ENCODE measurements at places on chromosomes 4 and X. TPM values are rescaled to one million over a fixed set of nuclear protein-coding genes. Genes with fewer than 3 reads are reported as not detected.

DNA sequence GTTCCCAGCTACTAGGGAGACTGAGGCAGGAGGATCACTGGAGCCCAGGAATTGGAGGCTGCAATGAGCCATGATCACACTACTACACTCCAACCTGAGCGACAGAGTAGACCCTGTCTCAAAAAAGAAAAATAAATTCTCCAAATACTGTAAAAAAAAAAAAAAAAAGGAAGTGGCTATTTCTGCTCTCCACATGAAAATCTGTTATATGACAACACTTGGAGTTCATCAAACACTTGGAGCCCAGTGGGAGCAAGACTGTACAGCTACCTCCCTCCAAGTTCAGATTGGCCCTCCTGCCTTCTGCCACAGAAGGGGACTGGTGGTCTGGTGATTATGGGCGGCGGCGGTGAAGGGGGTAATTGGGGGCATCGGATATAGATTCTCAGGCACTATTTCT is 9.0 kb upstream of the CLDN34 start:
- H3K27me3 ChIP-seq: peaks cover 22% of the 10 kb centered on the region
- H3K4me3 ChIP-seq: no peak overlapping the region
- no peak overlapping the region for H3K27ac ChIP-seq
- DNase-seq: no peak
- H3K36me3 ChIP-seq: no peaks in the 10 kb centered on the region

DNA sequence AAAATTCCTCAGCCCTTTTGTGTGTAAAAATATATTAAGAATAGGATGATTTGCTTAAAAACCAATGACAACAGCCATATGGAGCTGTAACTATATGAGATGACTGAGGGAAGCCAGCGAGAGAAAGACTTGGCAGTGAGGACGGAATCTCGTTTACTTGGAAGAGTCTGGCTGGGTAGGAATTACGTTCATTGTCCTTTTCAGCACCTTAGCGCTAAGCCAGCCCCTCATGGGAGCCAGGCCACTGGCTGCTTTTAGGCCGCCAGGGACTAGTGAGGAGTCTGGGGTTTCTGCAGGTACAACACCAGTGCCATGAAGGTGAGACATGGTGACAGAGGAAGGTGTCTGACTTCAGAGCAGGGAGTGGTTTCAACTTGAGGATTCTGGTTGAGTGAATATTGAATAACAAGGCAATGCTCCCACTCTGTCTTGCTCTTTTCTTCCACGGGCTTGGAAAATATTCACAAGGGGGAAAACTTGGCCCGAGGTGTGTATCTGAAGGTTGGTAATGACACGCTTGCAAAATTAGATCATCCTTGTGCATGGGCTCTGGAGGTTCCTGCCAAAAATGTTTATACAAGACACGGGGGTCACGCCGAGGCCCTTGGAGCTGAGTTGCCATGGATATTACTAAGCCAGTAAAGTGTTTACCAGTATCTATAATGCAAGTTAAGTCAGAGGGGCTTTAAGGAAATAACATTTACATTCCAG is 17.4 kb downstream of the KLF3 start:
- H3K27me3 ChIP-seq: peaks cover 2% of the 10 kb centered on the region
- no peaks in the 10 kb centered on the region for H3K36me3 ChIP-seq
- H3K4me3 ChIP-seq: no peak overlapping the region
- no peak overlapping the region for H3K27ac ChIP-seq

DNA sequence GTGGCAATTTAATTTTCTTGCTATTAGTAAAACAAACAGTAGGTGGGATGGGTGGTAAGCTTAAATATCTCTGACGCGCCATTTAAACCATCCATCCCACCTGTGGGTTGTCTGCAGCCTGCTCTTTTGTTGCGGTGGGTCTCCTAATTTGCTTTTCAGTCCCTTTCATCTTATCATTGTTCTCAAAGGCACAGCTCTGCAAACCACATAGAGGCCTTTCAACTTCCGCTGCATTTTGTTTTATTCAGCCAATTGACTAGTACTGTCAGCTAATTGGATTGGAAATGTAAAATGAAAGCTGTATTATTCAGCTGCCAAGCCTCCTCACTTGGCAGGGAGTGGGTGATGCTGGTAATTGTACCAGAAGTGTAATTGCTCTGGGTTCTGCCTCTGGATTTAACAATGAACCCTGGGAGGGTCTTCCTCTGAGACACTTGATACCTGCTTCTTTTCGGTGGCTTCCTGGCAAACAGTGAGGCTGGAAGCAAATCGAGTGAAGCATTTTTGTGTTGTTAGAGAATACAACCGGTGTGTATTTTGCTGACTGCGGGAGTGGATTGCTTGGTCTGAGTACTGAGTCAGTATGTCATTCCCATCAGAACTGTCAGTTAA is 165.6 kb downstream of the FRAS1 start:
- no peak overlapping the region for H3K4me3 ChIP-seq
- no peaks in the 10 kb centered on the region for H3K36me3 ChIP-seq
- H3K27me3 ChIP-seq: no peaks in the 10 kb centered on the region
- no peaks in the 10 kb centered on the region for H3K4me1 ChIP-seq
- no peak for DNase-seq

- H3K4me3 ChIP-seq: no peak overlapping the region
- H3K36me3 ChIP-seq: no peaks in the 10 kb centered on the region
- no peak for DNase-seq
- H3K27me3 ChIP-seq: no peaks in the 10 kb centered on the region
- H3K27ac ChIP-seq: no peak overlapping the region
- no peaks in the 10 kb centered on the region for H3K4me1 ChIP-seq
These were observed 120.5 kb downstream of the SLC10A7 start for GRCh38 chr4:146401274-146401673.

DNA sequence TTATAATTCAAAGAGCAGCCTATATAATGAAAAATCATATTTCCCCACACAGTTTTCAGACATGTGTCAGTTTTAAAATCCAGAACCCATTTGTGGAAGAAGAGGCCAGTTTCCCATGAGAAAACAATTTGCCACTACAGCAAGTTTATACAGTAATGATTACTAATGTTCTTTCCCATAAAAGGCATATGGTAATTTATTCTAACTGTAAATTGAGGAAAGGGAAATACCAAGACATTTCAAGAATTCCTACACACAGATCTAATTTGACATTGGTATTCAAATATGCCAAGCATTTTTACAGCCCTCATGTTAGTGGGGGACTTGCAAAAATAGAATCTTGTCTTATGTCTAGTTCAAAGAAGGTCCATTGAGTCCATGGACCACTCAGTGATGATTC is 1368.6 kb downstream of the FSTL5 start:
- no peak for DNase-seq
- H3K36me3 ChIP-seq: no peaks in the 10 kb centered on the region
- H3K4me3 ChIP-seq: no peak overlapping the region
- H3K27me3 ChIP-seq: no peaks in the 10 kb centered on the region
- no peak overlapping the region for H3K27ac ChIP-seq

- no peak overlapping the region for H3K4me3 ChIP-seq
- peaks cover 13% of the 10 kb centered on the region for H3K27me3 ChIP-seq
- DNase-seq: no peak
- H3K4me1 ChIP-seq: no peaks in the 10 kb centered on the region
- no peak overlapping the region for H3K27ac ChIP-seq
These were observed 127.8 kb upstream of the METTL14 start for GRCh38 chr4:118557298-118557851.

GRCh38 chr4:39030725-39031124 is 1.5 kb downstream of the TMEM156 start:
- peaks cover 8% of the 10 kb centered on the region for H3K36me3 ChIP-seq
- peaks cover 41% of the 10 kb centered on the region for H3K4me1 ChIP-seq
- DNase-seq: no peak

GRCh38 chrX:121389976-121390714 is 342.7 kb downstream of the GLUD2 start:
- H3K27ac ChIP-seq: no peak overlapping the region
- DNase-seq: no peak
- H3K36me3 ChIP-seq: no peaks in the 10 kb centered on the region
- H3K27me3 ChIP-seq: no peaks in the 10 kb centered on the region
- H3K4me3 ChIP-seq: no peak overlapping the region

- DNase-seq: no peak
- H3K27me3 ChIP-seq: no peaks in the 10 kb centered on the region
- H3K4me1 ChIP-seq: peaks cover 28% of the 10 kb centered on the region
These were observed 15.0 kb downstream of the USP9X start for GRCh38 chrX:41100200-41100599.

MAGEE1 gene
- 2.9 TPM for total RNA-seq

CCDC160 gene
- total RNA-seq: not detected

NPNT gene
- total RNA-seq: not detected

TENM3 gene
- not detected for total RNA-seq

FRMPD3 gene
- not detected for total RNA-seq

GPRIN3 gene
- 67.5 TPM for total RNA-seq

SLC10A7 gene
- total RNA-seq: 23.9 TPM

MUC7 gene
- not detected for total RNA-seq
